CD4-positive, CD25-positive, alpha-beta regulatory T cell (primary cell): ENCODE measurements at places on chromosomes 1 and 21. TPM values are rescaled to one million over a fixed set of nuclear protein-coding genes. Genes with fewer than 3 reads are reported as not detected.

GPR52 gene
- polyA plus RNA-seq: not detected

S100A14 gene
- polyA plus RNA-seq: not detected

HMGCS2 gene
- polyA plus RNA-seq: not detected

RIPK4 gene
- polyA plus RNA-seq: 0.41 TPM

LCE1D gene
- not detected for polyA plus RNA-seq

IRF6 gene
- 0.43 TPM for polyA plus RNA-seq

ZNF648 gene
- polyA plus RNA-seq: not detected

ARHGAP30 gene
- polyA plus RNA-seq: 144 TPM

PCSK9 gene
- polyA plus RNA-seq: not detected
